ENCODE measurements at places on chromosomes 7 and 10. TPM values are rescaled to one million over a fixed set of nuclear protein-coding genes. Genes with fewer than 3 reads are reported as not detected.

NKX2-3 gene
- not detected for total RNA-seq

CALHM2 gene
- total RNA-seq: 4.8 TPM

CPVL gene
- total RNA-seq: not detected

MNX1 gene
- 5.1 TPM for total RNA-seq

DDX21 gene
- 142 TPM for total RNA-seq

NPSR1 gene
- not detected for total RNA-seq

MACC1 gene
- 3.2 TPM for total RNA-seq
